ENCODE measurements at places on chromosomes 4 and X.

GRCh38 chr4:25856756-25857155 is 6.0 kb downstream of the SEL1L3 start:
- DNase-seq: no peak

DNA sequence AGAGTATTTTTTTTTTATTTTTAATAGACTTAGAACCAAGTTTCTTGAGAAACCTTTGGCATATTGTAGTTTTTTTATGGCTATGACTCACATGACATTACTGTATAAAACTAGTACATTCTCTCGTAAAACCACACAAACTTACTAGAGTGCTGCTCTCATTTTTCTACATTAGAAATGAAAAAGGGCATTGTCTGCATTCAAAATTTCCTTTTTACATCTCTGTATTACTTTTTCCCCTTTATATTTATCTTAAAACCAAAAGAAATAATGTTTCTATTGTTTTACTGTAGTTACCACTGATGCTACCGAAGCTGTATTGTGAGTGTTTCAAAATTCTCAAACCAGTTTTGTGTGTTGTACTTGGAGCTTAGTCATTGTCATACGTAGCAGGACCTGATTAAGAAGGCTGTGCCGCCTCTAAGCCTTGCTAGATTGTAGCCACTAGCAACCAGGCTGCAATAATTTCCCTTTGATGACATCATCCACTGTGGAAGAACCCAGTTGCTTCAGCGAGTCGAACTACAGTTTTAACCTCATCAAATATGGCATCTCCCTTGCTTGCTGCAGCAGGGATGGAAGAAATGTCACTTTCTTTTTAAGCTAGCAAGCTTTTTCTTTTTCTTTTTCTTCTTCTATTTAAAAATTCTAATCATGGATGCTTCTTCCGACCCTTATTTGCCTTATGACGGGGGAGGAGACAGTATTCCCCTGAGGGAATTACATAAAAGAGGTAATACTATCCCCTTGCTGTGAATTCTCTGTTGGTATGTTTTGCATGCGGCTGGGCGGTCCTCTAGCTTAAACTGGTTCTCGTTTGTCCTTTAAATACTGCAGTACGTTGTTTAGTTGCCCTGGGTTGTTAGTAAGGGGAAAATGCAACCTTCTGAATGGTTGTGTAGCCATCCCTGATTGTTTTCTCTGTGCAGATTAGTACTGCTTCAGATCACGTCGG is 39.6 kb downstream of the CLCN3 start:
- peak; percentile 98 for DNase-seq

GRCh38 chrX:7351926-7352325 is 204.0 kb upstream of the PUDP start:
- DNase-seq: no peak

GRCh38 chr4:88697588-88698329 is at the start of gene NAP1L5:
Gene NAP1L5 (minus strand): TSS chr4:88697829. CDS start chr4:88697754, 75 bp downstream.
- DNase-seq: no peak
